Iris pigment epithelial cell (primary cell): ENCODE measurements at places on chromosomes 7 and 10.
A peak's percentile ranks its signal among the peaks of the same experiment; 100 is the strongest.

DNA sequence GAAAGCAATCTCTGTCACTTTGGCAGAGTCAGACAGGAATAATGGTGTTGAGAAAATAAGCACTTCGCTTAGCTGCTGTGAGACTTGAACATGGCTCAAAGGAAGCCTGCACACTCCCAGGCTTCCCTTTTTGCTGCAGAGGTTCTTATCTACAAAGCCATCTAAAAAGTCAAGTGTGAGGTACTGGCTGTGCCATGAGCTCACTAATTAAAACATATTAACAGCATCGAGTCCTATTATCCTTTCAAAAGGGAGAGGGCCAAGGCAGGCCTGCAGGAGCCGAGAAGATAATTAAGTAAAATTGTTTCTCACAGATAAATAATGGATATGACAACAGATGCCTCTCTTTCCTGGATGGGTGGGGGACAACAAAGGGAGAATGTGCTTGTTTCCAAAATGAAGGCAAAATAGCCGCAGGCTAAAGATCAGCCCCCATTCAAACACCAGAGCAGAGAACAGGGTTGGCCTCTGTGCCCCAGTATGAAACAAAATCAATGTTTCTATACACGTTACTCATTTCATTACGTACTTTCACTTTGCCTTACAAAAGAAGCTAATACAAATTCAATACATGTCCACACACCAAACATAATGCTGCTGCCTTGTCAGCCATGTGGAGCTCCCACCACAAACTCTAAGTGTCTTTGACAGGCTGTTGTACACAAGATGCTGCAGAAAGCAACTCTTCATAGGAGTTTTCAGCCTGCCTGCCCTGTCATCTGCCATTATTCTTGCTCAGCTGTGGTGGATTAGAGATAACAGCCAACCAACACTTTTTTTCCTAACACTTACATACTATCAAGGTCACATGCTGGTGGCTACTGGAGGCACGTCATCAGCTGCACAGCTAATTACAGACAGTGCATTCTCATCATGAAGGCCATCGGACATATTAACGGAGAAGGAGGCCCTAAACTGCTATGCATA, 55.3 kb downstream of the ELAPOR2 start:
- no peak for DNase-seq

GRCh38 chr7:138142583-138143201, 66.4 kb downstream of the AKR1D1 start:
- DNase-seq, result no peak

- no peak for DNase-seq
Measured at GRCh38 chr10:46550076-46550790, 6.2 kb downstream of the GPRIN2 start.

- no peak for DNase-seq
Measured at GRCh38 chr7:142618655-142619351, 130.5 kb upstream of the PRSS1 start.

- no peak for DNase-seq
Measured at GRCh38 chr7:117796889-117797288, 76.4 kb downstream of the CTTNBP2 start.

DNA sequence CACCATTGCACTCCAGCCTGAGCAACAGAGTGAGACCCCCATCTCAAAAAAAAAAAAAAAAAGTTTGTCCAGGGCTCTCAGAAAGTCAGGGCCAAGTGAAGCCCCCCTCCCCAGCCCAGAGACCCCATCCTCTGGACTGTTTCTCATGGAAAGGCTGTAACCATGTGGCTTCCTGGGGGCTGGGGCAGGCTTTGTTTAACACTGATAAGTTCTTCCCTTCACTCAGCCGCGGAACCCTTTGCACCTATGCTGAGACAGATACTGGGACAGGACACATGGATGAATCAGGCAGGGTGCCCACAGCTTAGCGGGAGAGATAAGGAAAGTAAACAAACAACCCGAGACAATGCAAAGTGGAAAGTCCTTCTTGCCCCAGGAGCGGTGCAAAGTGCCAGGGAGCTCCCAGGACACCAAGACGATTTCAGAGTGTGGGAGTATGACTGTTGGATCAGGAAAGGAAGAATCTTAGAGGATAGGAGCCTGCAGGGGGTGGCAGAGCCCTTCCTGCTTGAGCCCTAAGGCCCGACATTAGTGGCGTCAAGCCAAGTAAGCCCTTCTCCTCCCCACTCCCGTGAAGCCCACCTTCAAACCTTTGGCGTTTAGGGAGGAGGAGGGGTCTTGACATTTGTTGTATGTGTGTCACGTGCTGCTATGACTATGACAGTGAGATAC, 11.6 kb downstream of the MLXIPL start:
- DNase-seq, result peak; percentile 39

GRCh38 chr7:155842496-155843265, 30.4 kb upstream of the SHH start:
- DNase-seq, result no peak

DNA sequence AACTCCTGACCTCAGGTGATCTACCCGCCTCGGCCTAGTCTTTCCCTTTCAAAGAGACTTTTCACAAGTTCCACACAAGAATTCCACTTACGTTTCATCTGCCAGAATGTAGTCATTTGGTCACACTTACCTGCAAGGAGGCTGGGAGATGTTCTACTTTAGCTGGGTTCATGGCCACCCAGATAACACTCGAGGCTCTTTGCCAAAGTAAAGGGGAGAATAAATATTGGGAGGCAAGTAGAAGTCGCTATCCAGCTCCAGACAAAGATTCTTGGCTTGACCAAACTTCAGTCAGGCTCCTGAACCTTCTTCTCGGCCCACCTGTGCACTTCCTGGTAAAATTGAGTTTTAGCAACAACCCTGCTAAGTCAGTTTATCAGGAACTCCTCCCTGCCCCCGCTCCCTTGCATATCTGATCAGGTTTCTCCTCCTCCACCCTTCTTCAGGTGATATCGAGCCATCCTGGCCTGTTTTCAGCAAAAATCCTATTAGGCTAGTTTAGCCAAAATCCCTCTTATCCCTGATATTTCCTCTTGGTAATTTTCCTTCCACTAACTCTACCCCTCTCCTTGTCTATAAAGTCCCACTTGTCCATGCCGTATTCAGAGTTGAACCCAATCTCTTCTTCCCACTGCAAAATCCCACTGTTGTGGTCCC, 25.1 kb upstream of the SAMD8 start:
- no peak for DNase-seq

GRCh38 chr10:119786117-119786769, 60.4 kb downstream of the INPP5F start:
- DNase-seq, result peak; percentile 69

DNA sequence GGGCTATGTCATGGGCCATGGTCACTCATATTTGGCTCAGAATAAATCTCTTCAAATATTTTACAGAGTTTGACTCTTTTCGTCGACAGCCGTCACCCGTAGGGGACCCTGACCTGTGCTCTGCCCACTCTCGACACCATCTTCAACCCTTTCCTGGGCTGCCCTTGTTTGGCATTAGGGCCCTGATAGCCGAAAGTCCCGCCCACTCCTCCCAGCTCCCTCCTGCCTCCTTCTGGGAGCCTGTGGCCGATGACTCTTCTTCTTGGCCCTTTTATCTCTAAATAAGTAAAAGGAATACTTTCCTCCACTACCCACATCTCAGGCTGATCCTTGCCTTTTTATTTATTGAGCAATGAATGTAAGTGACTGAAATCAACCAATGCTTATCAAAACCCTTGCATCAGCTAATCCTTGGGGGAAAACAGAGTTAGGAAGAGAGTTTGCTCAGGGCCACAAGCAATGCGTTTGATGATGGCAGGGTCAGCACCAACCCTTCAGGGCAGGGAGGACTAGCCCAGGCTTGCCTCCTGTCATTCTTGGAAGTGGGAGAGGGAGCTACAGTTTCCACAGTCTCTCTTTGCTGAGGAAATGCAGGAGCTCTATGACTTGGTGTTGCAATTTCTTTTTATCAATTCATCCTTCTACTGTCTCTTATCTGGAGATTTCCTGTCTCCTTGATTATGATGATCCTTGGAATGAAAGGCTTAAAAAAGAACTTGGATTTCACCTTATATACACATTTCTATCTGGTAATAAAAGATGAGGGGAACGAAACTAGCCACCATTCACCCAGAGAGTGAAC, 218.2 kb upstream of the PODXL start:
- DNase-seq, result peak; percentile 6

DNA sequence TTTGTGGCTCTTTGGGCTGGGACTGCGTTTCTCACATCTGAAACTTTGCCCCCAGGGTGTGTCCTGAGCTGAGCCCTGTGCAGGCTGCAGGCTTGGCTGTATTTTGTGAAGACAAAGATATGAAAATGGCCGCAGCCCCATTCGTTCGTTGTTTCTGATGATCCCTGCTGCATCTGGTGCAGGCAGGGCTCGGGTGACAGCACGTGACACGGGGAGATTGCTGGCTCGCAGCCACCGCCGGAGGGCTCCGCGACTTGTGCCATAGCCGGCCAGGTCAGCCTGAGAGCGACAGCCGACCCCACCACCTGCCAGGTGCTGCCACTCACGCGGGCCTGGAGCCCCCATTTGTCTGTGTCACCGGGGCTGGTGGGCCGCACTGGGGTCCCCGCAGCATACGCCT, 81.3 kb downstream of the ZRANB1 start:
- no peak for DNase-seq

- no peak for DNase-seq
Measured at GRCh38 chr7:155844526-155844925, 32.3 kb upstream of the SHH start.

DNA sequence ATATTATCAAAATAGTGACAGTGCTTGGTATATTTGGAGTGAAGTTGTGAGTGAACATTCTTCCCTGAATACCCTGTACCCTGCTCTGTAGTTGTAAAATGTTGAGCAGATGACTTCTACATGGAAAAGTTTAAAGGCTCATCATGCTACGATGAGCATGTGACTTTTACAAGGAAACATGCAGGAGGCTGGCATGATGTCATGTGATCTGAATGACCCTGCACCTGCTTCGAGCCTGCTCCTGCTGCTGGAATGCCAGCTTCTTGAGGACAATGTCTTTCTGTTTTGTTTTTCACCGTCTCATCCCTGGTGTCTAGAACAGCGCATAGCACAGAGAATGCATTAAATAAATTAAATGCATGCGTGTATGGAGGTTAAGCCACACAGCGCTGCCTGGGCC, 5.4 kb upstream of the INPP5A start:
- DNase-seq, result no peak

DNA sequence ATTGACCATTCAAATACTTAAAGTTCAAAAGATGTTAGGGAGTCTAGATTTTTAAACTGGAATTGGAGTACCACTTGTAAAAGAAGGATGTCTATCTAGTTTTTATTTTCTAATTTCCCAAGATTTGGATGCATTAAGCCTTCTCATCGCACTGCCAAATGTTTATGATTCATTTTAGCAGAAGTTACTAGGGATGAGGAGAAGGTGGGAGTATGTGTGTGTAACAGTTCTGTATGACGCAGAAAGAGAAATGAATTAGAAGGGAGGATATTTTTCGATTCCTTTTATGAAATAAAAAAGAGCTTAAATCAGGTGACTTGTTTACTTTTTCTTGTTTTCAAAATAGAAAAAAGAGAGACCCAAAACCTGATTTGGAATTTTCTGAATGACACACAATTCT, 6.8 kb upstream of the SLK start:
- no peak for DNase-seq

GRCh38 chr7:111096997-111097396, 6.1 kb downstream of the LRRN3 start:
- DNase-seq, result no peak

DNA sequence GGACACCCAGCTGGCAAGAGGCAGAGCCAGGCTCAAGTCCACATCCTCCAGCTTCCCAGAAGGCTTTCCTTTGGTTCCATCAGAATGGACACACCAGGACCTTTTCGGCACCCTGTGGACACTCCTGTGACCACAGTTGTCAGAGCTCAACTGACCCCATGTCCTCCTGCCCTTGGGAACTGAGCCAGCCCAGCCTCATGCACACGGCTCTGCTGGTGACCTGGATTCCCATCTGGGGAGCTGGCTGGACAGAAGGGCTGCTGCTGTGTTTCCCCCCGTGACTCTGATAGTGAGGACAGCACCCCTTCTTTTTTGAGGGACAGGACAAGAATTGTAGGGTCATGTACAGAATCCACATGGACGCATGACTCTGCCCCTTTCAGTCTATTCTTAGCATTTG, 289.2 kb downstream of the WDR37 start:
- no peak for DNase-seq

DNA sequence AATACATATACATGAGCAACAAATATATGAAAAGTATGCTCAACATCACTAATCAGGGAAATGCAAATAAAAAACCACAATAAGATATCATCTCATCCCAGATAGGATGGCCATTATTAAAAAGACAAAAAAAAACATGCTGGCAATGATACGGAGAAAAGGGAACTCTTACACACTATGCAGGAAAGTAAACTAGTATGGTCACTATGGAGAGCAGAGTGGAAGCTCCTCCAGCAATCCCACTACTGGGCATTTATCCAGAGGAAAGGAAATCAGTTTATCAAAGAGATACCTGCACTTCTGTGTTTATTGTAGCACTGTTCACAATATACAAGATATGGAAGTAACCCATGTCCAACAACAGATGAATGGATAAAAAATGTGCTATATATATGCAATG, 217.5 kb downstream of the SDK1 start:
- DNase-seq, result no peak

- peak; percentile 97 for DNase-seq
Measured at GRCh38 chr7:55369427-55370400, 4.6 kb downstream of the LANCL2 start.

DNA sequence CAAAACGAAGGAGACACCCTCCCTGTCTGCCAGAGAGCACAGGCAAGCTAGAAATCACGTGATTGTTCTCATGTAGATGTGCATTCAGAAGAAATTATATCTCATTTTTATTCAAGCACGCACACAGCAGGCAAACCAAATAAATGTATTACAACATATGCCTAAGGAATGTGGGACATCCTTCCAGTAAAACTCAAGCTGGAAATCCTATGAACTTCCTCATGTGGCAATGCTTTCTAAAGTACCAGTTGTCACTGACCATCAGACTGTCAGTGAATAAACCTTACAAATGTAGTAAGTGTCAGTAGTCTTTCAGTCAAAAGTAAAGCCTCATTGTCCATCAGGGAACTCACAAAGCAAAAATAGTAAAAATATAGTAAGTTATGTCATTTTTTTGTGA, 350.1 kb upstream of the POM121L12 start:
- no peak for DNase-seq

DNA sequence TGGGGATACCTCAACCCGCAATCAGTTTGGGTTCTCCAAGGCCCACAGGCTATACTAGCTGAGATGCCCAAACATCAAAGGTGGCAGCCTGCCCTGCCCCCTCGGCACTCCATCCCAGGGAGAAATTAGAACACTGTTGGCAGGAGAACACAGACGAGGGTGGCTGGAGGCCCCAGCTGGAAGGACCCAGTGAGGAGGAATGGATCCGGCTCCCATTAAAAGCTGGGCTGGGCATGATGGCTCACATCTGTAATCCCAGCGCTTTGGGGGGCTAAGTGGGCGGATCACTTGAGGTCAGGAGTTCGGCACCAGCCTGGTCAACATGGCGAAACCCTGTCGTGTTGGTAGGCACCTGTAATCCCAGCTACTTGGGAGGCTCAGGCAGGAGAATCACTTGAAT, 199.9 kb upstream of the GNAI1 start:
- no peak for DNase-seq

- no peak for DNase-seq
Measured at GRCh38 chr10:5194431-5194830, 2.2 kb upstream of the AKR1C4 start.
